ENCODE measurements at places on chromosomes 12 and 14. TPM values are rescaled to one million over a fixed set of nuclear protein-coding genes. Genes with fewer than 3 reads are reported as not detected.

DNA sequence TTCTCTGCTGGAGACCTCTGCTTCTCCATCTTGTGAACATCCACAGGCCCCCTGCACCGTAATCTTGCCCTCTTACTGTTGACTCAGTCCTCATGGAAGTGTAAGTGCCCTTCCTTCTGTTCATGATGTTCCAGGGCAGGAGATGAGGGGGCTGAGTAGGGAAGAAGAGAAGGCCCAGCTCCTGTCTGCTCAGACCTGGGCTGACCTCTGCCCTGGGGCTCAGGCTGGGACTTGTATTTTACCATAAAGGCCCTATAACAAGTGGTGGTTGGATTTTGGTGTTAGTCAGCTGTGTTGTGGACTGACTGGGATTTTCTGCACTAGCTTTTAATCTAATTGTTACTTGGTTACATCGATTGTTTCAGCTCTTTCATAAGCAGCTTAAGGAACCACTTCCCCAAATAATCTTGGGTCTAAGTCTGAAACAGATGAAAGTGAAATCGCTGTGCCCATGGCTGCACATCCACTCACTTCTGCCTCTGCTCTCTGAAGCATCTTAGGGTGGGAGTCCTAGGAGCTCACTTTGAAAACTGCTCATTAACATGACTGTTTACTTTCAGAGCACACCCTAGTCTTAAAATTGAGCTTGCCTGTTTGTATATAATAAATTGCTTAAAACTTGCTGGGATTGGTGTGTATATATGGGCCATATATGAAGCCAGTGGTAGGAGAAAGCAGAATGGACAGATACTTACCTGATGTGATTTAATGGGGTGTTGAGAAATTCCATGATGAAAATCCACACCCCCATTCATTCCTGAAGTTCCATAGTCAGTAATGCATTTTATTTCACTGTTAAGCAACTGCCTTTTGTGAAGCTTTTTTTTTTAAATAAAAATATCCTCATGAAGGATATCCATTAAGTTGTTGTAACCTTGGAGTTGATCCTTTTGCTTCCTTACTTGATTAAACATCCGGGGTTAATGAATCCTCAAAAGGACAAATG, 17.7 kb downstream of the C12orf71 start:
- DNase-seq, result no peak

- DNase-seq, result no peak
Observed at GRCh38 chr12:5317556-5317955, 114.4 kb upstream of the NTF3 start.

- DNase-seq, result peak; percentile 81
Observed at GRCh38 chr14:23056956-23057756, at the start of gene CDH24. Gene CDH24, minus strand, starts transcription at chr14:23057520. Its CDS starts 1,787 bp downstream, at chr14:23055733.

DNA sequence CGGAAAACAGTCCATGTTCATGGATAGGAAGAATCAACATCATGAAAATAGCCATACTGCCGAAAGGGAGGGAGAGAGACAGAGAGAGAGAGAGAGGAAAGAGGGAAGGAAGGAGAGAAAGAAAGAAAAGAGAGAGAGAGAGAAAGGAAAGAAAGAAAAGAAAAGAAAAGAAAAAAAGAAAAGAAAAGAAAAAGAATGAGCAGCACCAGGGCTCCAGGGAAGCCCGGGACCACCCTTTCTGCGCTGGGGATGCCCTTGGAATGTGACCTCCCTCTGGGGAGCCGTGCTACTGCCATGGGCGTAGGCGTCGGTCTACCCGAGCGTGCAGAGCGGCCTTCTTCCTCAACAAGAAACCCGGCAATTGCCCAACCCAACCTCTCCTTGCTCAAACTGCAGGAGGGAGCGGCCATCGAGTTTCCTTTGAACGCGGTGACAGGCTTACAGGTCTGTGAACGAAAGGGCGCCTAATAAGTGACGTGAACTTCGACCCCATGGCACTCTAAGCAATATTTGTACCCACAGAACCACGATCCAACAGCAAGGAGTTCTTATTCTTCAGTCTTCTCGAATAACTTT, 16.9 kb downstream of the OR6S1 start:
- DNase-seq, result peak; percentile 75

The TDRD9 gene
- total RNA-seq, result 1.1 TPM

DNA sequence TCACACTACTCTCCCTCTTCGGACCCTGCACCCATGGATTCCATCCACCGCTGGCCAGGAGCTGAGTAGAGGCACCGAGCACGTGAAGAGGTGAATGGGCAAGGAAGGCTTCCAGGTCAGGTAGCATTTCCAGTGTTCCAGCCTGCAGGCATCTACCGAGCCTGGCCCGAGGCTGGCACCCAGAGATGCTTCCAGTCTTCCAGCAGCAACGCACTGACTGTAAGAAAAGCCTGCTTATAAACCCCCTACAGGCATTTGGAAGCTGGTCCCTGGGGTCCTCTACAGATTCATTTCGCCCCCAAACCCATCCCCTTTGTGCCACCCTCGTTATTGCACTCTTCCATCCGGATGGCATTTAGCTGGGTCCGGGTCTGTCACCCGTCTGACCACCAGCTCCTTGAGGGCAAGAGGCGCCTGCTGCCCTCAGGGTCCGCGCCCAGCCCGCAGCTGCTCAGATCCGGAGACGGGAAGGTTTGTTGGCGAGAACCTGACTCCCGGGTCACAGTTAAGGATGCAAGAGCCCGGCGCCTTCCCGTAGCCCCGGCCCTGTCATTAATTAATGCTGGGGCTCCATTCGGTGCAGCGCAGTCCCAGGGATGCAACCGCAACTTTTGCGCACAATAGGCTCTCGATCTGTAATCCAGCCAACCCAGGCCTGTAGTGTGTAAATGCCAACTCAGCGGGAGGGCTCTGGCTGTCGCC, 614 bp upstream of the MARK3 start:
- no peak for DNase-seq

DNA sequence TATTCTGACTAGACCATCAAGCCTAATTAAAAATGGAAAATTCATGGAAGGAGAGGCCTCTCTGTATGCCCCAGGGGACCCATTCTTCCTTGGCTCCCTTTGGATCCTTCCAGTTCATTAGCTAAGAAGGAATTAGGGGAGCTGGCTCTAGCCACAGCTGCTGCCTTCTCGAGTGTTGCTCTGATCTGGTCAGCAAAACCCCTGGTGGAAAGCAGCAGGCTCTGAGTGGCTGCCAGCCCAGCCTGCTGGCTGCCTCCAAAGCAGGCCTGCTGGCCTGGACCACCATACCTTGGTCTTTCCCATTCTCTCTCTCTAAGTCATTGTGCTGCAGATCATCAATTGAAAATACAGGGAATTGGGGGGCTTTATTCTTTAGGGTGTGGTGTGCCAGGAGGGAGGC, 29.0 kb upstream of the AKAP6 start:
- DNase-seq, result no peak

Measured in activated CD8-positive, alpha-beta memory T cell treated with anti-CD3 and anti-CD28 coated beads, Interleukin-2, amount 10 ng/mL, durations not matched to agents 7 days and 5 days (primary cell).